ENCODE measurements at places on chromosomes 3 and 15.

DNA sequence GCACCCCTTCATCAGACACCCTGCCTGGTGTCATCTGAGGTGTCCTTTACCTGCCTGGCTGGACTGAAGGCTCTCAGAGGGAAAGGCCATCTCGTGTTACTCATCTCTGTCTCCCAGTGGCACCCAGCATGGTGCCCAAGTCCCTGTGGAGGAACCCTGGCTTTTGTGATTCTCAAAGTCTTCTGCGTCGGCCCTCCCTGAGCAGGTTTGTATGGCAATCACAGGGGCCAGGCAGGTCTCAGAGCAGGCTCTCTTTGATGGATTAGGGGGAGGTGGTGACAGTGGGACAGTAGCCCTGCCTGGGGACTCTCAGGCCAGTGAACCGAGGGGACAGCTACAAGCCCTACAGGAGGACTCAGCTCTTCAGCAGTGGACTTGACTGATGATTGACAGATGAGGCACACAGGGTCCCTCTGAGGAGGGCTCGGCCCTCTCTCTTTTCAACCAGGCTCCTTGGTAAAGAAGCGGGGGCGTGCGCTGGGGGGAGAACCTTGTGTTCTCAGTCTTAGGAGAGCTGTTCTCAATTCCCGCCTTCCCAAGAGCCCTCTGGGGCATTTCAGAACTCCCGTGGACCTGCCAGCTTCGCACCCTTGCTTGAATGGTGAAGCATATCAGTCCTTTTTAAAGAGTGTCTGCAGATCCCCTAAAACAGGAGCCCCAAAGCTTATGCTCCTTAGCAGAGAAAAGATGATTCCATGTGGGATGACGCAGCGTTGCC, 108.3 kb downstream of the VGLL4 start:
- no peak for DNase-seq

- DNase-seq: peak; percentile 55
These were observed 314 bp upstream of the TMED3 start for GRCh38 chr15:79310612-79310984.

GRCh38 chr15:32651229-32651837, 9.8 kb downstream of the SCG5 start:
- peak; percentile 83 for DNase-seq

DNA sequence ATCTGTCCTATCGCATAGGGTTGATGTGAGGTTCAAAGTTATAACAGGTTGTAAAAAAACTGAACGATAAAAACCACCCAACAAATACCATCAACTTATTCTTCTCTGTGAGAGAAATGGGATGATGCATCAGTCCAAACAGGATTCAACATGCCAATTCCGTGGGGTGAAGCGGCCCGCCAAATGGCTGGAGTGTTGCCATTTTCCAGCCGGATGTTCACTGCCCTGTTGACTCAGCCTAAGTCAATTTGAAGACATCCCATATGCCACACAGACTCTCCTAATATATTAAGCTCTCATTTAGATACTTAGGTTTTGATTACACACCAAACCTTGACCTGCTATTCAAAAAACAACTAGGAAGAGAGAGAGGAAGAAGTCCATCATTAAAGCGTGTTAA, 311.1 kb downstream of the VPS13C start:
- no peak for DNase-seq

- no peak for DNase-seq
These were observed 185.2 kb downstream of the ATP10A start for GRCh38 chr15:25677719-25678499.

DNA sequence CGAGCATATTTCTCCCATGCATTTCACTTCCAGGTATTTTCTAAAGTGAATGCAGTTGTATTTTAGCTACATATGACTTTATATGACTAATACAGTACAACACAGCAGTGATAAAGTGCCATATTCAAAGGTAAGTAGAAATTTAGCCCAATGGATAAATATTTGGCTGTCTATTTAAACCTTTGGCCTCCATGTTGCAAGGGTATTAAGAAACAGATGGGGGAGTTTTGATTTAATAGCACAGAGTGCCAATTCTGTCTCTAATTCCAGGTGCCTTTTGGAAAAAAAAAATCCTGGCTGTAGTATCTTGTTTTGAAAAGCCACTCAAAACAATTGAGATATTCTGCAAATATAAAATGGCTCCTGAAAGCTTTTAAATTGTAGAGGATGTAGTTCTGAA, 44.9 kb upstream of the SGO1 start:
- DNase-seq: no peak

GRCh38 chr3:43054754-43055153, 51.1 kb downstream of the POMGNT2 start:
- no peak for DNase-seq

DNA sequence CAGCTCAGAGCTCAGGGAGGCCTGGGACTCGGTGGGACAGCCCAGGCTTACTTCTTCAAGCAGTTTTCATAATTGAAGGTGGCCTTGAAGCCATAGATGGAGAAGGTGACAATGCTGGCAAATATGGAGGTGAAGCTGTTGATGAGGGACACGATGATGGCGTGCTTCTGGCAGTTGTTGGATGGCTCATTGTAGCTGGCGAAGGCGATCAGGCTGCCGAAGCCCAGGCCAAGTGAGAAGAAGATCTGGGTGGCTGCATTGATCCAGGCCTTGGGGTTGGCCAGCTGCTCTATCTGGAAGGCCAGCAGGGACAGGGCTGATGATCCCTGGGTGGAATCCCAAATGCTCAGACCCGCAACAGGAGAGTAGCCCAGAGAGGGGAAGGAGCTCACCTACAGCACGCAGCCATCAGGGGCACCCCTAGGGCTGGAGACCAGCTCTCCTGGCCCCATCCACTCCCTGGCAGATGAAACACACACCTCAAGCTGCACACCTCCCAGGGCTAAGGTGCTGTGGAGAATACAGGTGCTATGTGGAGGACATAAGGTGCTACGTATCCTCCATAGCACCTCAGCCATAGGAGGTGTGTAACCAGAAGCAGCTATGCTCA, 25.1 kb downstream of the SLC6A20 start:
- no peak for DNase-seq

- peak; percentile 73 for DNase-seq
These were observed 208.3 kb downstream of the TJP1 start for GRCh38 chr15:29613951-29614382.

- DNase-seq: no peak
These were observed 53.9 kb downstream of the BOC start for GRCh38 chr3:113265231-113265630.

GRCh38 chr15:85831415-85832113, 36.8 kb upstream of the KLHL25 start:
- DNase-seq: peak; percentile 70

- peak; percentile 83 for DNase-seq
These were observed 45.5 kb downstream of the FILIP1L start for GRCh38 chr3:100068826-100069225.

DNA sequence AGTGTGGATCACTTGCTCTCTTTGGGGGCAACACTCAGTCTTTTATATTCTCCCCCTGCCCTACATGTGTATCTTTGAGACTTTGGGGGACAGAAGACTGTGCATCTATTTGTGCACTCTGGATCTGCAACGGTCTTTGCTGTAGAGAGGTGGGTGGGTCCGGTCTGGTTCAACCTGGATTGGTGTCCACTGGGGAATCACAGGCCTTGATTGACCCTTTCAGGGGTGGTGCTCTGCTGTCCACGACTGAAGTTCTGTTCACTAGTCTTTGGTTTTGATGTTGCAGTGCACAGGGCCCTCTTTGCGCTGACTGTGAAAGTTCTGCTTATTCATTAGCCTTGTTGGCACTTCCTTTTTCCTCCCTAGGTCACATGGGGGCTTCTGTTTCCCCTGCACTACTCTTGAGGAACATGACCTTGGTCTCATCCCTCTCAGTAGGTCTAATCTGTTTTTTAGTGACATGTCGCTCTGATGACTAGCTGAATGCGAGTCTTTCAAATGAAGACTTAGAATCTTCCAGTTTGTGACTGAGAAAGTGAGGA, 284.2 kb downstream of the SV2B start:
- no peak for DNase-seq

- no peak for DNase-seq
These were observed 215.5 kb upstream of the KCNMB2 start for GRCh38 chr3:178320456-178321351.

DNA sequence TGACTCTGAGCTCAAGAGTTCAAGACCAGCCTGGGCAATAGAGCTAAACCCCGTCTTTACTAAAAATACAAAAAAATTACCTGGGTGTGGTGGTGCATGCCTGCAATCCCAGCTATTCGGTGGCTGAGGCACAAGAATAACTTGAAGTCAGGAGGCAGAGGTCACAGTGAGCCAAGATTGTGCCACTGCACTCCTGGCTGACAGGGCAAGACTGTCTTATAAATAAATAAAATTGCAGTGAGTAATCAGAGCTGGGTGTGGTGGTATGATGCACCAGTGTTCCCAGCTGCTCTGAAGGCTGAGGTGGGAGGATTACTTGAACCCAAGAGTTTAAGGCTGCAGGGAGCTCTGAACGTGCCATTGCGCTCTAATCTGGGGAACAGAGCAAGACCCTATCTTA, 55.9 kb upstream of the GCNT3 start:
- DNase-seq: no peak

- DNase-seq: no peak
These were observed 64.1 kb downstream of the CCR1 start for GRCh38 chr3:46143951-46144473.

GRCh38 chr3:129346695-129347457, 68.2 kb downstream of the HMCES start:
- no peak for DNase-seq

- DNase-seq: no peak
These were observed at the start of gene HTR3D for GRCh38 chr3:184031187-184031792. Gene HTR3D (plus strand): TSS chr3:184031742. CDS start chr3:184031742, 0 bp downstream.

DNA sequence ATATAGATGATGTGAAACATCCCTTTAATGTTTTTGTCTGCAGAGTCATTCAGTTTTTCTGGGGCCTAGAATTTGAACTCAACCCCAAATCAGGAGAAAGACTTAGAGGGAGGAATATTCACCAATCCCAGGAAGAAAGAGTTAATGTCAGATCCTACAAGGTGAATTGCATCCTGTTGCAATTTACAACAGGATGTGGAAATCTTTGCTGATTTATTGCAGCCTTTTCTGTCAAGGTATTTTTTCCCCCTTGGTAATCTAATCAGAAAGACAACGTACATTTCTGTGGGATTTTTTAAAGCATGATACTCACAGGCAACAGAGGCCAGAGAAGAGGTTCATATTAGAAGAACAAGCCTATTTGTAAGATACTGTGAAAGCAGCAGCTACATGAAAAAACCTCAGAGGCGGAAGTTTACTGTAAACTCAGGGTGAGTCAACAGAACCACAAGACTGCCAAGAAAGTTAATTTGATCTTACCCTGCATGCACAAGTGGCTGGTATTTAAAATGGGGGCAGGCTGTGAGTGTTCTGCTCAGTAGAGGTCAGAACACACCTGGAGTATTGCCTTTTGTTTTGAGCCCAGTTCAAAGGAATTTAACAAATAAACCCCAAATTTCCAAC, 531.9 kb downstream of the AGBL1 start:
- peak; percentile 5 for DNase-seq

DNA sequence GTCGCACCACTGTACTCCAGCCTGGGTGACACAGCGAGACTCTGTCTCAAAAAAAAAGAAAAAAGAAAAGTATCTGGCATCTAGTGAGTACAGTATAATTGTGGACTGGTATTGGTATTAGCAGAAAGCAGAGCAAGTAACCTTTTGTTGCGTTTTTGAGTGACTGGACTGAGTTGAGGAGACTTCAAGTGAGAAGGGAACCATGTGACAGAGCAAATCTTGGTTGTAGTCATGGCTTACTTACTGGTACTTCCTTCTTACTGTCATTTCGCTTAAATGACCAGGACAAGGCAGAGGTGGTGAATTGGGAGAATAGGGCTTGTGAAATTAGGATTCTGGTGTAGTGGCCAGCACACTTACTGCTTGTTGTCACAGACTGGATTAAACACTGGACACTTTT, 20.6 kb downstream of the RTF1 start:
- no peak for DNase-seq

GRCh38 chr3:50580683-50581458, 11.5 kb downstream of the HEMK1 start:
- DNase-seq: no peak

DNA sequence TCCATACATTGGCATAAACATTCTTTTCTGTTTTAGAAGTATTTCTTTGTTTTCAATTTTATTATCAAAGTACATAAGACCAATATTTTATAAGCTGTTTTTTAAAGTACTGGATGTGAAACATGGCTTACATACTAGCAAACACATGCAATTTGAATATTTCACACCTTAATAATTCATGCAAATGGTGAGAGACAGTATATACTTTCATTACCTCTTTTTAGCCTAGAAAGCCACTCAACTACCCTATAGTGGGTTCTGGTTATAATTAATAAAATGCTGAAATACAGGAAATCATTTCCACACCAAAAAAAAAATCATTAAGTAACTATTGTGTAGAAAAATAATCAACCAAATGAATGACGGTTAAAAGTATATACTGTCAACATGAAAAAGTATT, 38.5 kb upstream of the MELTF start:
- DNase-seq: no peak

DNA sequence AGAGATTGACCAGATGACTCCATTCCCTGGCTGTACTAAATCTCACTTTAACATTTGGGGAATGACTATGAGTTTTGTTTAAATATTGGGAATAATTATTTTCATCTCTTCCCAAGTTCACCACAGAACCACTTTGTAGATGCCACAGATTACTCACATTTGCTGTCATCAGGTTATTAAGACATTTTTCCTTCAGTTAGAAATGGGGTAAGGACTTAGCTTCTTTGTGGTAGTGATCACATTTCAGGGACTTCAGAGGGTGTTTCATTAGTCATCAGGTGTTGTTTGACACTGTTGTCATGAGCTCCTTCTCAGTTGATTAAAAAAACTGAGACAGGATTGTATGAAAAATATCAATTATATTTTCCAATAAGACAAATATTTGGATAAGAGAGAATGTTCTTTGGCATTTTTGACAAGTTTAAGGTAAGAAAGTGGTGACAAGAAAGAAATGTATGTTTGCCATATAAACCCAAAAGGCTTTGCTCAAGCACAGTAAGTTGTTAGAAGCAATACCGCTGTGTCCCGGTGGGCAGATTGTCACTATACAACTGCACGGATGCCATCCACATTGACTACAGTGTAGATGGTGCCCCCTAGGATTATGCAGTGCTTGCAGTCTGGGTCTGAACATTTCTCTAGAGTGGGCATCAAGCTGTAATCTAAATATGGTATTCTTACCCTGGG, 22.3 kb downstream of the FBXL2 start:
- DNase-seq: no peak

GRCh38 chr15:32682569-32682968, 35.2 kb upstream of the GREM1 start:
- no peak for DNase-seq

DNA sequence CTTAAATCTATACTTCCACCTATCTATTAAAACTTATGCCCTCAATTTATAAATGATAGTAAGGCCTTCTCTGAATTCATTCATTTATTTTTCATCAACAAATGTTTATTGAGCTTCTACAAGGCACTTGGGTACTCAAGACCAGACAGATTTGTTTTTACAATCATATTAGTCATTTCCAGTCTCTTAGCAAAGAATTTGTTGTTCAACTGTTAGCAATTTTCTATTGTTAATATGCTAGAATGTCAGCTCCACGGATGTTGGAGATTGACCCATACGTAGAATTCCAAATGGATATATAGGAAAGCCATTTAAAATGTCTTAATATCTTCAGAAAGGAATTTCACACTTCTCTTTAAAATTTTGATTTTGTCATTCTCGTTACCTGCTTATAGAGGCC, 36.7 kb downstream of the ZBTB38 start:
- DNase-seq: no peak
